ENCODE measurements at places on chromosomes 1 and 21.

DNA sequence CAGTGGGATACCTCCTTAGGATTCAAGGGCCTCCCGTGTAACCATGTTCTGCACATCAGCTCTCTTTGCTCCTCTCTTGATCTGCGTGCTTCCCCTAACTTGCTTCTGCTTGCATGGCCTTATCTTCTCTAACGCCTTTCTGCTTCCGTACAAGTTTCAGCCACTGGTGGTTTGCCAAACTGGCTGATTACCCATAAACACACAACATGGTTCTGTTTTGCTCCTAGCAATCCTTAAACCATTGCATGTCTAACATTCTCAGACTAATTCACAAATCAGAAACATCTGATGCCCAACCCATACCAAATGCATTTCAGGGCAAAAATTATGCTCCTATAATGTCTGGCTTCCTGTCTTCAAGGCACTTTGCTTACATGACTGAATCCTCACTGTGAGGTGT is 166.4 kb downstream of the PBX1 start:
- DNase-seq, result no peak

GRCh38 chr1:169024800-169025271 is 81.7 kb upstream of the ATP1B1 start:
- no peak for DNase-seq

DNA sequence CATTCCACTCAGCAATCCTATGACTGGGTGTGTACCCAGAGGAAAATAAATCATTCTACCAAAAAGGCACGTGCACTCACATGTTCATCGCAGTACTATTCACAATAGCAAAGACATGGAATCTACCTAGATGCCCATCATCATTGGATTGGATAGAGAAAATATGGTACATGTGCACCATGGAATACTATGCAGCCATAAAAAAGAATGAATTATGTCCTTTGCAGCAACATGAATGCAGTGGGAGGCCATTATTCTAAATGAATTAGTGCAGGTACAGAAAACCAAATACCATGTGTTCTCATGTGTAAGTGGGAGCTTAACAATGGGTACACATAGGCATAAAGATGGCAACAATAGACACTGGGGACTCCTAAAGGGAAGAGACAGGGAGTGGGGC is 39.9 kb upstream of the SLC35F3 start:
- DNase-seq, result no peak

- DNase-seq, result no peak
Observed at GRCh38 chr1:182193908-182194550, 132.5 kb upstream of the ZNF648 start.

- DNase-seq, result no peak
Observed at GRCh38 chr1:20202166-20202565, 15.8 kb upstream of the PLA2G2C start.

GRCh38 chr1:42923367-42924081 is 35.1 kb downstream of the SLC2A1 start:
- no peak for DNase-seq

DNA sequence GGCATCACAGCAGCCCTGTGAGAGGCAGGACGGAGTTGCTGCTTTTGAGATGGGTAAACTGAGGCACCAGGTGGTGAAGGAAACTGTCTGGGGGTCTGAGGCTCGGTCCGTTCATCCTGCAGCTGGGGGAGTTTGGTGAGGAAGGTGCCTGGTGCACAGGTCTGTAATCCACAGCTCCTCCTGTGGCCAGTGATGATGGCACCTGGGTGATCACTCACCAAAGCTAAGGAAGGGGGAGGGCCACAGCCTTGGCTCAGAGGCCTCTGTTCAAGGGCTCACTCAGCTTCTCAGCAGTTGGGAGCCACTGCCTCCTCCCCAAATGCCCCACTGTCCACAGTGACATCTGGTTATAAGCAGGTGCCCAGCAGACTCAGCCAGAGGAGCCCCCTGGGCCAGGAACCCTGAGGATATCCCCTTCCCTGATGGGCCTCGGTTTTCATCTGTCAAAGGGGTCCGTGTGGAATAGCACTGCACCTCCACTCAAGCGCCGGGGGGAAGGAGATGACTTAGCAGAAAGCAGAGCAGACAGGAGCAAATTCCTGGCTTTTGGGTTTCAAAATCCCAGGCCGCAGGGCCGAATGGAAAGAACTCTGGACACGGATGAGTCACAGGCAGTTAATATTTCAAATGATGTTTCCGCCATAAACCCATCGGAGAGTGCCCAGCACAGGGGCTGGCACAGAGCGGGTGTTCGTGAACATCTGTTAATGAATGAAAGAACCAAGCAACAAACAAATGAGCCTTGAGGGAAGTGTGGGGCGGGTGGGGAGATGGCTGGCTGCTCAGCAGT is 82.8 kb downstream of the DMRTB1 start:
- peak; percentile 22 for DNase-seq

GRCh38 chr1:227753999-227754711 is 18.9 kb downstream of the SNAP47 start:
- DNase-seq, result no peak

DNA sequence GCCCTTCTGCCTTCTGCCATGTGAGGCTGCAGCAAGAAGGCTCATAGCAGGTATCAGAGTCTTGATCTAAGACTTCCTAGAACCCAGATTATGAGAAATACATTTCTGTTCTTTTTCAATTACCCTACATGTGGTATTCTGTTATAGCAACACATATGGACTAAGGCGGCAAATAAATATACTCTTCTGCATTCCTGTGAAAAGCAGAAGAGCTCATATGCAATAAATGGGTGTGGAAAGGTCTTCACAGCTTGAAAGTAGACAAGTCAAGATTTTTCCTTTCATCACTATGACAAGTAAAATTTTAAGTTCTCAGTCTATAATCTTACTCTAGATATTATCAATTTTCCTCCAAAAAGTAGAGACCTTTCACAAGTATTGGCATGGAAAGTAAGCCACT is 36.6 kb downstream of the TNFSF18 start:
- DNase-seq, result no peak

GRCh38 chr1:110798691-110799256 is 74.2 kb upstream of the CD53 start:
- DNase-seq, result peak; percentile 72
